ENCODE measurements at places on chromosomes 1 and 21. TPM values are rescaled to one million over a fixed set of nuclear protein-coding genes. Genes with fewer than 3 reads are reported as not detected.

CFHR5 gene
- polyA plus RNA-seq = not detected

LCE6A gene
- polyA plus RNA-seq = not detected

GRCh38 chr1:50516056-50516455, 92.8 kb upstream of the DMRTA2 start:
- no peak overlapping the region for H3K4me3 ChIP-seq
- H3K27ac ChIP-seq = no peak overlapping the region
- no peak for DNase-seq
- no peaks in the 10 kb centered on the region for H3K36me3 ChIP-seq

DNA sequence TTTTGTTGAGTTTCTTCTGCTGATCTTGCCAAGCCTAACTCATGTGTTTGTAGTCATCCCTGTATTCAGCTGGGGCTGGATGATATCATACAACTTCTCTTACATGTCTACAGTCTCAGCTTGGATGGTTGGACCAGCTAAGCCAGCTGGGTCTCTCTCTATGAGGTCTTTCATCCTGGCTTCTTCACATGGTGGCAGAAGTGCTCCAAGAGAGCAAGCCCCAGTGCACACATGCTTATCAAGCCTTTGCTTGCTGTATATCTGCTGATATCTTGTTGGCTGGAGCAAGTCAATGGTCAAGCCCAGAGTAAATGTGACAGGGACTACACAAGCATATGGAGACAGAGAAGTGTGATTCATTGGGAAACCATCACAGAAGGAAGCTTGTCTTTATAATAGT, 29.2 kb upstream of the SLC44A5 start:
- no peak for DNase-seq
- no peaks in the 10 kb centered on the region for H3K27me3 ChIP-seq
- H3K27ac ChIP-seq = no peak overlapping the region
- H3K36me3 ChIP-seq = no peaks in the 10 kb centered on the region
- no peaks in the 10 kb centered on the region for H3K4me1 ChIP-seq

DNA sequence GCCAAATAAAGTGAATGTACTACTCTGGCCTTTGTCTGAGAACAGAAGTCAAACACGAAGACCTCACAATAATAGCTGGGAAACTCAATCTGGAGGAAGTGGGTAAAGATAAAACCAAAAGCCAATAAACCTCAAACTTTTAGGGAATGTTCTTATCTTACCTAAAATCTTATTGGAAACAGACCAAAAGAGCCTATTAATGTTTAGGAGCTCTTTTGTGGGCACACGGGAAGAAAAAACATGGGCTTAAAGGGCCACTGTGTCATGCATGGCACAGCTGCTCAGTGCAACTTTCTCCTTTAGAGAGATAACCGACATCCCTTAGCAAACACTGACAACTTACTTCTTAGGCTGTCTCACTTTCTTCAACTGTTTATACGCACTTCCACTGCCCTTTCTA, 16.1 kb downstream of the EIF2B3 start:
- H3K27me3 ChIP-seq = no peaks in the 10 kb centered on the region
- no peaks in the 10 kb centered on the region for H3K4me1 ChIP-seq
- no peak overlapping the region for H3K4me3 ChIP-seq
- no peak for DNase-seq

DNA sequence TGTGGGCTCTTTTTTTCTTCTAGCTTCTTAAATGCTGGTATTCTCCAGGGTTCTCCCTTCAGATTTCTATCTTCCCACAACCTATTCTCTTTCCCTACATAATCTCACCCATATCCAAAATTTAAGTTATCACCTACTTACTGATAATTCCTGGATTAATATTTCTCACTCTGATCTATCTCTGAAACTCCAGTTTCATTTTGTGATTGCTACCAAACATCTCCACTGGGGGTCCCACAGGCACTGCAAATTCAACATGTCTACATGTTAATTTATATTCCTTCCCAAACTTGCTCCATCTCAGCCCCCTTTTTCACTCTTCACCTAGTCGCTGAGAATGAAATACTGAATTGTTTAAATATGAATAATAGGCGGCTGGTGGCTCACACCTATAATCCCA, 9.9 kb upstream of the C1orf141 start:
- no peaks in the 10 kb centered on the region for H3K36me3 ChIP-seq
- no peaks in the 10 kb centered on the region for H3K27me3 ChIP-seq
- H3K27ac ChIP-seq = no peak overlapping the region
- no peaks in the 10 kb centered on the region for H3K4me1 ChIP-seq

All from CD14-positive monocyte (primary cell).